ENCODE measurements at places on chromosomes 1 and 21. TPM values are rescaled to one million over a fixed set of nuclear protein-coding genes. Genes with fewer than 3 reads are reported as not detected.

CDA gene
- total RNA-seq: 61.3 TPM

GBP4 gene
- total RNA-seq: 3.9 TPM

BARHL2 gene
- total RNA-seq: not detected

ESRRG gene
- total RNA-seq: 0.73 TPM

DNA sequence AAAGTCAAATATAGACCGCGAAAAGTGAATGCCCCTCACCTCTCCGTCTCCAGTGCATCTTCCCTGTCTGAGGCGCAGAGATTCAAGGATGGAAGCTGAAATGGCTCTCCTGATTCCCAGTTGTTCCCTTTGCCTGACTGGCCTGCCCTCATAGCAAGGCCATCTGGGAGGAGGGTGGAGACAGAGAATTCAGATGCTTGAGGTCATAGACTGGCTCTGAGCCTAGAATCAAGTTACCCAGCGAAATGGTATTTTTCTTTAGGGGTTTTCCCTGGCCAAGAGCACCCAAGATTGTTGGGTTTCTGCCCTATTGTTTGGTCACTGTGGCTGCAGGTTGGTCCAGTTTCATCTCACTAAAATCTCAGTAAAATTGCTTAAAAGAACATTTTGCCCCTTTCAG lies 7.2 kb downstream of the METTL13 start:
- DNase-seq: no peak

- DNase-seq: no peak
Observed at GRCh38 chr1:117565745-117566455, 39.9 kb upstream of the TENT5C start.

- DNase-seq: no peak
Observed at GRCh38 chr21:35737449-35737848, 322.9 kb downstream of the SETD4 start.

All from left colon (tissue), 2 donors.